ENCODE measurements at places on chromosomes 4 and X. TPM values are rescaled to one million over a fixed set of nuclear protein-coding genes. Genes with fewer than 3 reads are reported as not detected.

CLNK gene
- not detected for total RNA-seq

- DNase-seq = no peak
These were observed 13.5 kb downstream of the RXFP1 start for GRCh38 chr4:158535130-158535614.

- DNase-seq = no peak
These were observed 109.3 kb upstream of the NUDT6 start for GRCh38 chr4:123031664-123032063.

- DNase-seq = peak; percentile 32
These were observed 91.9 kb downstream of the TENT5D start for GRCh38 chrX:80511969-80512760.

- DNase-seq = no peak
These were observed 258.3 kb upstream of the GABRA2 start for GRCh38 chr4:46648088-46648744.

DNA sequence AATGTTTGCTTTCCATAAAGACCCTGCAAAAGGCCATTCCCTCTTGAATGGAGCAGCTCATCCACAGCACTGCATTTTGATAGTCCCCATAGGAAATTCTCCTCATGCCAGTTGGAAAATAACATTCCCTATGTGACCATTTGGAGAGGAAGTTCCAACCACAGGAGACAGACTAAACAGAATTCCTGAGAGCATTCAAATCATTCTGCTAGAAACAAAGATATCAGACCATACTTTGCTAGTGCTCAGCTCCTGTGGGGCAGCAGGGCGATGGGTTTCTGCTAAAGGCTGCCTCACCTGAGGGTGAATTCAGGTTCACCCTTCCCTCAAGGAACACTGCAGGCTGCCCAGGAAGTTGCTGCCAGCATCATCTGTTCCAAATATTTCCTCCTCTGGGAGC is 58.8 kb downstream of the LNX1 start:
- no peak for DNase-seq

DNA sequence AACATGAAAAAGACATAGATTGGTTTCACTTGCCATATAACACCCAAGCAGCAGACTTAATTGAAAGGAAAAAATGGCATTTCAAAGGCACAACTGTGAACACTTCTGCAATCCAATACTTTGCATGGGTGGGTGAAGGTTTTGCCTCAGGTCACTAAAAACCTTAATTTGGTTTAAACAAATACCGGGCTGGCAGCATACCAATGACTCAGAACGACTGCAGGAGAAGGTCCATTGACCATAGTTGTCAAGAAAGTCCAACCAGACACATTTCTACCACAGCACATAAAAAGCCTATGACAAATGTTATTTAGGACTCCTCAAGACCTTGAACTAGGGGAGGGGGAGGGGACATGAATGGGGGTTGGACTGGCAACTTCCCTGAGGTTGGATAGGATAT is 183.6 kb upstream of the TRPC5 start:
- no peak for DNase-seq

DNA sequence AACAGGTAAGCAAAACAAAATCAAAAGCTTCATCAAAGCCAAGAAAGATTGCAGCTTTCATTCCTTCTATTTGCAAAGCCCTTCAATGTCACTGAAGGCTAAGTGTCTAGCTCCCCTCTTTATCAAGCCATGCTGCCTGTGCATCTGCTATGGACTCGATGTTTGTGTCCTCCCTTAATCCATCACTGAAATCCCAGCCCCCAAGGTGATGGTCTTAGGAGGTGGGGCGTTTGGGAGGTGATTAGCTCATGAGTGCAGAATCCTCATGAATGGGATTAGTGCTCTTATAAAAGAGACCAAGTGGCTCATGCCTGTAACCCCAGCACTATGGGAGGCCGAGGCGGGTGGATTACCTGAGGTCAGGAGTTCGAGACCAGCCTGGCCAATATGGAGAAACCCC is 6.9 kb upstream of the TRIM2 start:
- no peak for DNase-seq
